Left renal cortex interstitium (tissue), 4 donors: ENCODE measurements at places on chromosomes 1 and 21. TPM values are rescaled to one million over a fixed set of nuclear protein-coding genes. Genes with fewer than 3 reads are reported as not detected.

The PGLYRP4 gene
- not detected for polyA plus RNA-seq

The AMY2A gene
- polyA plus RNA-seq: 0.84 TPM

- DNase-seq: no peak
Measured at GRCh38 chr1:81681601-81682266, 119.0 kb upstream of the ADGRL2 start.

DNA sequence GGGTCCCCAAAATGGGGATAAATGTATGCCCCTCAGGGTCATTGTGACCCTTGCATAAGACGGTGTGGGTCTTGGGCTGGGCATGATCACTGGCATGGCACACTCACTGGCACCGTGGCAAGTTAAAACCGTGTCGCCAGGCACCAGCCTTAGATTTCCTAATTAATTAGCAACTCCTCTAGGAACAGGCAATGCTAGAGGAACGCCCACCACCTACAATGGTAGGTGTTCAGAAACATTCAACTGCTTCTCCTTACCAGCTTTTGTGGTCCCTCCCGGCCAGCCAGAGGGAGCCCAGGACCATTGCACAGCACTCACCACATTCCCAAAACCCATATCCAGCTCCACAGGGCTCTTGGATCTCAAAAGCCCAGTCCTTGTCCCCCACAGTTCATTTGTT, 36.4 kb downstream of the EPHA2 start:
- no peak for DNase-seq

DNA sequence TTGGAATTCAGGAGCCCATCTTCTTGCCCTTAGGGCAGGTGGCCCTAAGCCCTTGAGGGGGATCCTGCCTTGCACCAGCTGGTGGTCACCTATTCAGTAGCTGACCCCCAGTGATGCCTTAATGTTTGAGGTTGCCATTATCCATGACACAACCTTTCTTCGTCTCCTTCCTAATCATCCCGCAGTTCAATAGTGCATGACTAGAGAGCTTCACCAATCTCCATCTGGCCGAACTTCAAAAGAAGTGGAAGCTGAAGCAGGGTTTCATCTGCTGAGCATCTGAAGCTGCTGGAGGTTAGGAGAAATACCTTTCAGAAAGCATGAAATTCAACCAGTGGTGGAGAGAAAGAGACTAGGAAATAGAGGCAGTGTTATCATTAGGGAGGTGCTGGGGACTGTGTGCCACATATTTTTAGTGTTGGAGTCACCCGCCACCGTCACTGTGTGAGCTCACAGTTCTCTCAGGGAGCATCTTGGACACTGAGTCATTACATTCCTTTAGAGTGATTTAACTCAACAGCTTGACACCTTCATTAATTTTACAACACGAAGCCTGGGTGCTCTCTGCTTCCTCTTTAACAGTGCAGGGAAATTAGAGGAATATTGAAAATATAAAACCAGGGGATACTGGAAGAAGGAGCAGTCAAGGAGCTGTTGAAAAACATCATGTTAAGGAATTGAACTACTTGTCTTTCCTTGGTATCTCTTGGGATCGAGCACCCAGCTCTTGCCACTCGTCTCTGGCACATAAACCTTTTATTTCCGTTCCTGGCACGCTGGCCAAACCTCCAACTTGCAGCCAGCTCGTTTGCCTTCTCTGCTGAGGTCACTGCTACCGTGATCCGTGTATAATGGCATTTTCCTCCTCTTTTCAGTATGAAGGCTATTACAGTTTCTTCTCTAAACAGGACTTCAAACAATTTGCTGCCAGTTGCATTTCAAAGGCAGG, 53.6 kb downstream of the PEX14 start:
- DNase-seq: no peak
